ENCODE measurements at places on chromosomes 1 and 21.

DNA sequence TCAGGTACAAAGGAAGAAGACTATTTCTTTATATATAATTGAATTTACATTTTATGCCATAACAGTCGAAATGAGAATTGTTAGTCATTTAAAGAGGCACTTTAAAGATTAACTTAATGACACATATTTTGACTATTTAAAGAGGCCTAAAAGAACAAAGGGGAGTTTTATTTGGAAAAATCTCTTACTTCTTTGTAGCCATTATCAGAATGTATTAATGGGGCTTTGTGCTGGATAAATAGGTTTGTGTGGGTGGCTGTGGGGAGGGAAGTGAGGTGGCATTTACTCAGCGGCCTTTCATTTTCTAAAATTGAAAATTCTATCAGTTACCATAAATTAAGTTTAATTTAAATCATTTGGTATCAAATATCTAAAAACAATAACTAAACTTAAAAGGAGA lies 462.2 kb upstream of the CXADR start:
- no peak for DNase-seq

GRCh38 chr1:225508538-225509375 lies 80.9 kb upstream of the LBR start:
- peak; percentile 77 for DNase-seq

GRCh38 chr1:211742889-211743529 lies 67.6 kb upstream of the NEK2 start:
- DNase-seq, result no peak

GRCh38 chr1:3219005-3219790 lies 150.2 kb downstream of the PRDM16 start:
- no peak for DNase-seq

GRCh38 chr1:232291681-232292080 lies 338.3 kb downstream of the SIPA1L2 start:
- DNase-seq, result no peak

GRCh38 chr1:21051177-21051825 lies 125.4 kb downstream of the EIF4G3 start:
- no peak for DNase-seq

GRCh38 chr1:64111787-64112186 lies 91.6 kb upstream of the UBE2U start:
- DNase-seq, result no peak

GRCh38 chr1:205449750-205450443 lies 5.9 kb downstream of the BLACAT1 start:
- no peak for DNase-seq

DNA sequence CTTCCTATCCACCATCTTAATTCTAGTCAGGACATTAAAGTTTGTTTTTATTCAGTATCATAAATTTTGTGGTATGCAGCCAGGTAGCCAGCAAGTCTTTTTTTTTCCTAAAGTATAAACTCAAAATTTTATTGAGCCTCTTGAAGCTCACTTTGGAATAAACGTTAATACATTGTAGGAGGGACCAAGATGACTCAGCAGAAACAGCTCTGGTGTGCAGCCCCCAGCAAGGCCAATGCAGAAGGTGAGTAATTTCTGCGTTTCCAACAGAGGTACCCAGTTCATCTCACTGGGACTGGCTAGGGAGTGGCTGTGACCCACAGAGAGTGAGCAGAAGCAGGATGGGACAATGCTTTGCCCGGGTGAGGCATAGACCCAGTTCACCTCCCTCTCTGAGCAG lies 9.7 kb upstream of the OR2M3 start:
- DNase-seq, result no peak

DNA sequence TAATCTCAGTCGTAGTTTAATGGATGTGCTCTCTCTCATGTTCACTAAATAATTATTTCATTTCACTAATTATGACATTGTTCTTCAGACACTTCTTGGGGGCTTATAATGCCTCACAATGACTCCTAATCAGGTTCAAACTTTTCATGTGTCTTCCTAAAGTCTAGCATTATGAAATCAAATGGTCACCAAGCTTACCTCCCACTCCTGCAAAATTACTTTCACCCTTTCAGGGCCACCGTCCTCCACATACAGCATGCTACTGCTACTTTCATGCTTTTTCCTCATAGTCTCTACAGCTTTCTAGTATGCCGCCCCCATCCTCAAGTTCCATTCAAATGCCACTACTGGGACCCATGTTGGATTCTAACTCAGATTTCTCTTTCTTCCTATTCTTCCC lies 59.8 kb upstream of the C1orf53 start:
- DNase-seq, result no peak

Measured in NCI-H2107 (cell line).